ENCODE measurements at places on chromosomes 3 and 15. TPM values are rescaled to one million over a fixed set of nuclear protein-coding genes. Genes with fewer than 3 reads are reported as not detected.
A peak's percentile ranks its signal among the peaks of the same experiment; 100 is the strongest.

GRCh38 chr15:68706256-68706655 is 114.4 kb downstream of the ANP32A start:
- H3K4me1 ChIP-seq = peaks cover 36% of the 10 kb centered on the region
- H3K27me3 ChIP-seq = no peaks in the 10 kb centered on the region
- no peak for DNase-seq
- no peak overlapping the region for H3K4me3 ChIP-seq
- H3K36me3 ChIP-seq = no peaks in the 10 kb centered on the region

DNA sequence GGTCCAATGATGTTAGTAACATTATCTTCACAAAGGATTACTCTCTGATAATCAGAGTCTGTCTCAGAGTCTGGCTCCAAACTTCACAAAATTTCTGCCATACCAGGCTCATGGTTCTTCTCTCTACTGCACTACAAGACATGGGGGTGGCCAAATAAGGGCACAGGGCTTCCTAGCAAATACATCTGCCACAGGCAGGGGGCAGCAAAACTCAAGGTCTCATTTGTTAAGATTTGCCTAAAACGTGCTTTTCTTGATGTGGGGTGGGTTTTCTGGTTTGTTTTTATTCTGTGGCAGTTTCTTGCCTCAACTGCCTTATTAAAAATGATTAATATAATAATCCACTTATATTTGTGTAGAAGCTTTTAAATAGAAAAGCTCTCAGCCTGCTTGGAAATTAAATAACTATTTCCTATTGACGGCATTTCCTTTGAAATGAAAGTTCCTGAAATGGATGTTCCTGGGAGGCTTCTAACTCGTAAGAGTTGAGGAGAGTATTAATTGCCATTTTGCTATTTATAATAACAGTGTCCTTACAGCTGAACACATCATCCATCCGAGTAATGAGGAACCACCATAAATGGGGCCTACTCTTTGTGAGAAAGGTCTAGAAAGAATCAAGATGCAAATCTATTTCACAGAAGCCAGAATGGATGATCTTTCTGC is 53.8 kb downstream of the SST start:
- no peaks in the 10 kb centered on the region for H3K36me3 ChIP-seq
- H3K27me3 ChIP-seq = no peaks in the 10 kb centered on the region
- peak; percentile 34 for DNase-seq
- H3K27ac ChIP-seq = no peak overlapping the region
- H3K4me1 ChIP-seq = peaks cover 3% of the 10 kb centered on the region

GRCh38 chr3:152474585-152474984 is 205.9 kb downstream of the MBNL1 start:
- H3K4me1 ChIP-seq = no peaks in the 10 kb centered on the region
- H3K36me3 ChIP-seq = no peaks in the 10 kb centered on the region
- peak; percentile 26 for DNase-seq
- no peak overlapping the region for H3K27ac ChIP-seq

DNA sequence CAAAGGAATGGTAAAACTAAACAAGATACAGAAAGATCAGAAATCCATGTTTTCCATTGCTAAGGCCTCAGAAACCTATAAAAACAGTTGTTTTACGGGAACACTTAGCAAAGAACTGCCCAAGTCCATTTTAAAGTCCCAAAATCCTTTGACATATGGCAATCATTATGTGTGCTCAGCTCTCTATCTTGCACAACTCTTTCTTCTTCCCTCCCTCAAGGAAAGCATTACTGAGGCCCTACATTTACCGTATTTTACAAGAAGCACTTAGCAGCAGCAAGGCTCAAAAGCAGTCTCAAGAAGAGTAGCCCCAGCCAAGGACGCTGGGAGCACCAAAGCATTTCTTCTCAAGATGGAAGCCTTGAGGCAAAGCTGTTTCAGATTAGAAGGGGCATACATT is 169.6 kb upstream of the LRTM1 start:
- no peak overlapping the region for H3K27ac ChIP-seq
- H3K4me1 ChIP-seq = no peaks in the 10 kb centered on the region
- H3K27me3 ChIP-seq = no peaks in the 10 kb centered on the region
- H3K4me3 ChIP-seq = no peak overlapping the region
- H3K36me3 ChIP-seq = no peaks in the 10 kb centered on the region

GRCh38 chr15:91357011-91357410 is 257.0 kb downstream of the SV2B start:
- no peaks in the 10 kb centered on the region for H3K27me3 ChIP-seq
- H3K4me3 ChIP-seq = no peak overlapping the region
- H3K27ac ChIP-seq = no peak overlapping the region
- DNase-seq = no peak

DNA sequence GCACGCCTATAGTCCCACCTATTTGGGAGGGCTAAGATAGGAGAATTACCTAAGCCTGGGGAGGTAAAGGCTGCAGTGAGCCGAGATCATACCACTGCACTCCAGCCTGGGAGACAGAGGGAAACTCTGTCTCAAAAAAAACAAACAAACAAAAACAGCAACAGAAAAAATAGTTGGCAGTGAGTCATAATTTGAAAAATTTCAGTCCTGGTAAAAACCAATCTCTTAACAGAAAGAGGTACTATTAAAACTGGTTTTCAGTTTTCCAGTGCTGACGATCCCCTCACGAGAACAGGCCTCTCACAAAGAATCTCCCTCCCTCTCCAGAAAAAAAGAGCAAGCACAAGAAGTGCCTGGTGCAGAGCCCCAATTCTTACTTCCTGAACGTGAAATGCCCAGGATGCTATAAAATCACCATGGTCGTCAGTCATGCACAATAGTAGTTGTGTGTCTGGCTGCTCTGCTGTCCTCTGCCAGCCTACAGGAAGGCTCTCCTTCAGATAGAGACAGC is 22.8 kb upstream of the MAP4 start:
- peaks cover 67% of the 10 kb centered on the region for H3K4me1 ChIP-seq
- no peak for DNase-seq
- H3K27me3 ChIP-seq = no peaks in the 10 kb centered on the region
- H3K27ac ChIP-seq = peak overlapping the region; percentile 78
- H3K36me3 ChIP-seq = no peaks in the 10 kb centered on the region

DNA sequence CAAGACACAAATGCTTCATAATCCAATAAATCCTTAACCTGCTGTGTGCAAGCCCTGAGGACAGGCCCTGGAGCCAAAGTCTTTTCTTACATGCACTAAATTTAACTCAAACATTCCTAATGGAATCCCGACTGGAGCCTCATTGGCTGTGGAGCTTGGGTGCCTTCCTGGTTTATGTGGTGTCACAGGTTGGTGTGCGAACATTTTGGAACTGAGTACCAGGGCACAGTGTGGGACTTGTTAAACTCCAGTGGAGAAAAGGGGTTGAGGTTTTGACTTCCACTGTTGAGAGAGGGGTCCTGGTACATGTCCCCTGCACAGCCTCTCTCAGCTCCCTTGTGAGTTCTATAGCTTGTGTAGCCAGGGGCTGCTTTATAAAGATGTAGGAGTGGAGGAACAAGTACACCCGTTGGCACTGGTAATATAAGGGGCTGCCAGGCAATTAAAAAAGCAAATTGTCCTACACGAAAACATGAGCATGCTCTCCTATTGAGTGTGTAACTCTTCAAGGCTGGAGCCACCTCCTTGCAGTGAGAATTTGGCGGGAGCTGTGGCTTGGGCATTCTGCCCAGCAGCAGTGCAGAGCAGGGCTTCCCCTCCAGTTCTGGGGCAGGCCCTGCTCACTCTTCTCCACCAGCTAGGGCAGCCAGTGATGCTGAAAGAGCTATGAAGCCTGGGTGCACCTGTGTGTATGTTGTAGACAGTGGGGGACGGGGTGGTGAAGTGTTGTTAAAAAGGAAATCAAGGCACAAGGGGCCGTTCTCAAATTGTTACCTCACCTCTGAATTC is 218.1 kb downstream of the CLSTN2 start:
- no peaks in the 10 kb centered on the region for H3K27me3 ChIP-seq
- no peaks in the 10 kb centered on the region for H3K36me3 ChIP-seq
- H3K4me3 ChIP-seq = no peak overlapping the region
- H3K27ac ChIP-seq = no peak overlapping the region
- peaks cover 12% of the 10 kb centered on the region for H3K4me1 ChIP-seq
- DNase-seq = peak; percentile 27

- H3K4me3 ChIP-seq = no peak overlapping the region
- H3K27me3 ChIP-seq = peaks cover 74% of the 10 kb centered on the region
- H3K27ac ChIP-seq = no peak overlapping the region
Measured at GRCh38 chr3:6862880-6863195, 1.9 kb downstream of the GRM7 start.

The AADACL2 gene
- polyA plus RNA-seq = not detected

GRCh38 chr3:67228136-67228535 is 230.0 kb downstream of the KBTBD8 start:
- H3K4me3 ChIP-seq = no peak overlapping the region
- no peaks in the 10 kb centered on the region for H3K27me3 ChIP-seq
- H3K4me1 ChIP-seq = no peaks in the 10 kb centered on the region
- H3K36me3 ChIP-seq = no peaks in the 10 kb centered on the region
- DNase-seq = no peak
- H3K27ac ChIP-seq = no peak overlapping the region

DNA sequence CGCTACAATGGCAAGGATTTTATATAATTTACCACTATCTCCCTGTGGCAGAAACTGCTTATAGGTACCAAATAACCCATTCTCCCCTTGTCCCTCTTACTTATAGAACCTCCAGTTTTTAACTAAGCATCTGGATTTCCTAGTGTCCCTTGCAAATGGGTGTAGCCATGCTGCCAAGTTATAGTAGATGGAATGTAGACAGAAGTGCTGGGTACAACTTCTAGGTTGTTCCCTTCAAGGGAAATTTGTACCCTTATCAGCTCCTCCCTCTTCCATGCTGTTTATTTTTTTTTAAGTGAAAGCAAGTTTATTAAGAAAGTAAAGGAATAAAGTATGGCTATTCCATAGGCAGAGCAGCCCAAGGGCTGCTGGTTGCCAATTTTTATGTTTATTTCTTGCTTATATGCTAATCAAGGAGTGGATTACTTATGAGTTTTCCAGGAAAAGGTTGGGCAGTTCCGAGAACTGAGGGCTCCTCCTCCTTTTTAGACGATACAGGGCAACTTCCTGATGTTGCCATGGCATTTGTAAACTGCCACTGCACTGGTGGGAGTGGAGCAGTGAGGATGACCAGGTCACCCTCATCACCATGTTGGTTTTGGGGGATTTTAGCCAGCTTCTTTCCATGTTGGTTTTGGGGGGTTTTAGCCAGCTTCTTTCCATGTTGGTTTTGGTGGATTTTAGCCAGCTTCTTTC is 40.1 kb upstream of the TM4SF19 start:
- H3K27me3 ChIP-seq = no peaks in the 10 kb centered on the region
- no peak overlapping the region for H3K27ac ChIP-seq
- H3K4me3 ChIP-seq = no peak overlapping the region
- H3K4me1 ChIP-seq = peaks cover 6% of the 10 kb centered on the region

The P3H2 gene
- 0.73 TPM for polyA plus RNA-seq

DNA sequence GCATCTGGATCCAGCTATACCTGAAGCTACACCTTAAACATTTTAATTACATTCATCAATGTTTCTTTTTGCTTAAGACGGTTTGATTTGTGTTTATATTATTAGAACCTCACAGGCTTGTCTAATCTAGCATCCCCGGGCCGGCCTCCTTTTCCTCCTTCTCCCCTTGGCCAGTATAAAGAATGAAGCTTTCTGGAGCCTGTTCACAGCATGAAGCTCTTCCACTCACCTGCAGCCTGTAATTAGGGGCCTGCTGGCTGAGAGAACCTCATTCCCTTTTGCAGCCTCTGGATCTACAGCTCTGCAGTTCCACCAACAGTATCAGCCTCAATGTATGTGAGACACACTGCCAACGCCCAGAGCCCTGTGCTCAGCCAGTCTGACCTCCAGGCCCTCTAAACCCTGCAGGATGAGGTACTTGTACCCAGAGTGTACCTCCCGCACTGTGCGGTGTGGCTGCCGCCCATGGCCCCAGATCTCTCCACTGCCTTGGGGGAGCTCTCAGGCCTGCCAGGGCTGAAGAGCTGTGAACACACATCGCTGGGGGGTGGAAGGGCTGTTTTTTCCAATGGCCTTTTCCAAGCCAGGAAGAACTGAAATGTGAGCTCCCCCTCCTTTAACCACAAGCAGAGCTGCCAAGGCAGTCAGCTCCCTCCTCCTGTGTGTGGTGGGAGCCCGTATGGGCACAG is 114.7 kb upstream of the ALDH1A3 start:
- H3K4me1 ChIP-seq = no peaks in the 10 kb centered on the region
- no peaks in the 10 kb centered on the region for H3K36me3 ChIP-seq
- peaks cover 23% of the 10 kb centered on the region for H3K27me3 ChIP-seq
- no peak overlapping the region for H3K4me3 ChIP-seq
- H3K27ac ChIP-seq = no peak overlapping the region

- H3K4me3 ChIP-seq = no peak overlapping the region
- H3K4me1 ChIP-seq = no peaks in the 10 kb centered on the region
- no peak for DNase-seq
- no peaks in the 10 kb centered on the region for H3K27me3 ChIP-seq
- no peak overlapping the region for H3K27ac ChIP-seq
Measured at GRCh38 chr3:180802837-180803236, 109.6 kb upstream of the FXR1 start.

DNA sequence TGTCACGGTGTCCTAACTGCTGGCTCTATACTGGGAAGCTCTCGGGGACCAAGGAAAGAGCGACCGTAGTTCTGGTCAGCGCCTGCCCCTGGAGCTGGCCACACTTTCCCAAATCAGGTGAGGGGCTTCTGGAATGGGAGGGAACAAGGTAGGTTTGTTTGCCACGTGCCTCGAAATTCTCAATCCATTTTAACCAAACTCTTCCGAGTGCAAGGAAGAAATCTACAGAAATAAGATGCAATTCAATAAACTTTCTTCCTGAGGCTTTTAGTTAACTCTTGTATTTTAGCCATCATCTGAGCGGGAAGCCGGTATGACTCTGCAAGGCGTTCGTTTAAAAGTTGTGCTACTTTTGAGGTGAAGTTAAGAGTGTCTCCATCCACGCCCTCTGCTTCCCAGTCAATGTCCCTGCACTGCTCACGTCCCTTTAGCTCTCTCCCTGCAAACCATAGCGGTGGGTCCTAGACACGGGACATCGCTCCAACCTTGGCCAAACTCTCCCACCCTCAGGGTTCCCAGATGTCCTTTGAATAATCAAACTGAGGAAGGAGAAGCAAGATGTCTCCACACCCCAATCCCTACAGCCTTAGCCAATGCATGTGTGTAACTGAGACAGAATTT is 597 bp downstream of the AGTR1 start:
- H3K36me3 ChIP-seq = no peaks in the 10 kb centered on the region
- no peak for DNase-seq
- no peaks in the 10 kb centered on the region for H3K4me1 ChIP-seq
- H3K4me3 ChIP-seq = peak overlapping the region; percentile 51
- peak overlapping the region; percentile 39 for H3K27ac ChIP-seq

The COL6A5 gene
- not detected for polyA plus RNA-seq

The FOXL2 gene
- not detected for polyA plus RNA-seq

DNA sequence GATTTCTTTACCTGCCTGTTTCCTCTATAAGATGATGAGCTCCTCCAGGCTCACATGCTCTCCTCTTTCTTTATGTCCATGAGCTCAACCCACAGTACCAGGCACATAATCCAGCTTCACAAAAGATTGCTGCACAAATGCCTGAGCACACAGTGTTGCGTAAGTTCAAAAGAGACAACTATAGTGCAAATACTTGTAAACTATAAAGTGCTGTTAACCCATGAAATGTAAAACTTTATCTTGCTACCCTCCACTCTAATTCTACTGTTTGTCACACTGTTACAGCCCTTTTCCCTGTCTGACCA is 101.0 kb upstream of the LPP start:
- H3K27ac ChIP-seq = peak overlapping the region; percentile 89
- H3K4me1 ChIP-seq = peaks cover 28% of the 10 kb centered on the region
- no peaks in the 10 kb centered on the region for H3K27me3 ChIP-seq
- H3K36me3 ChIP-seq = no peaks in the 10 kb centered on the region

The GCSAM gene
- polyA plus RNA-seq = not detected

- DNase-seq = peak; percentile 55
- no peak overlapping the region for H3K4me3 ChIP-seq
- H3K27me3 ChIP-seq = no peaks in the 10 kb centered on the region
- peaks cover 15% of the 10 kb centered on the region for H3K4me1 ChIP-seq
Measured at GRCh38 chr3:65568497-65568896, 470.2 kb downstream of the MAGI1 start.

Data from heart right ventricle (tissue), 16 donors.